Mesenchymal stem cell (in vitro differentiated cells and primary cell): ENCODE measurements at places on chromosomes 3 and 15.
A peak's percentile ranks its signal among the peaks of the same experiment; 100 is the strongest.

GRCh38 chr3:149623824-149624223 is 34.0 kb downstream of the WWTR1 start:
- no peak for DNase-seq

DNA sequence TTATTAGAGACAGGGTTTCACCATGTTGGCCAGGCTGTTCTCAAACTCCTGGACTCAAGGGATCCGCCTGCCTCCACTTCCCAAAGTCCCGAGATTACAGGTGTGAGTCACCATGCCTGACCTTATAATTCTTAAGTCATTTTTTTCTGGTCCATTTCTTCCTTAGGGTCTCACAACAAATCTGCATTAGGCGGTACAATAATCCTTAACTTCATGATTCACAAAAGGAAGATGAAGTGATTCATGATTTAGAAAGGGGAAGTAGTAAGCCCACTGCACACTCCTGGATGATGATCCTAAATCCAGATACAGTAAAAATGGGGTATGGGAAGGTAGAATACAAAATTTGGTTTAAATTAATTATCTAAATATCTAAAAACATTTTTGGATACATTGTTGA is 45.0 kb upstream of the TKT start:
- no peak for DNase-seq

- no peak for DNase-seq
Observed at GRCh38 chr15:68765602-68766368, 54.9 kb downstream of the ANP32A start.

- DNase-seq: no peak
Observed at GRCh38 chr15:61393949-61394348, 164.8 kb upstream of the RORA start.

- no peak for DNase-seq
Observed at GRCh38 chr15:50911621-50912020, 3.1 kb downstream of the AP4E1 start.

- DNase-seq: no peak
Observed at GRCh38 chr3:174158674-174159073, 700.5 kb upstream of the NAALADL2 start.

GRCh38 chr3:125054062-125054448 is 1.7 kb downstream of the HEG1 start:
- DNase-seq: peak; percentile 36

- no peak for DNase-seq
Observed at GRCh38 chr3:127461286-127461910, 129.1 kb downstream of the TPRA1 start.

- peak; percentile 73 for DNase-seq
Observed at GRCh38 chr3:114122027-114122709, 56.7 kb downstream of the DRD3 start.

GRCh38 chr3:86547692-86548091 is 443.3 kb downstream of the VGLL3 start:
- no peak for DNase-seq

DNA sequence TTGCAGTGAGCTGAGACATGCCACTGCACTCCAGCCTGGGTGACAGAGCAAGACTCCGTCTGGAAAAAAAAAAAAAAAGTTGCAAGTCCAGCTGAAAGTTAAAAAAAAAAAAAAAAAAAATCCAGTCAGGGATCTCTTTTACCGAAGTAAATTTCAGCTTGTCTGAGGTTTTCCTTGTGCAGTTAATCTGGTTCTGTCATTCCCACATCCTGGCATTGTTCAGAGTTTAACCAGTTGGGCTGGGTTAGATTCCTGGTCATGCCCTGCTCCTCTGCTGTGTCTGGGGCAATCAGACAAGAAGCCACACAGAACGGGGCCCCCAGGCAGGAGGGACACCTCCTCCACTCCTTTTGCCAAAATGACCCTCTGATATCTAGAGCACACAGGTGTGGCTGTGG is 84.1 kb upstream of the KLHL25 start:
- DNase-seq: no peak

- DNase-seq: no peak
Observed at GRCh38 chr15:43492266-43492665, 690 bp downstream of the TP53BP1 start.

DNA sequence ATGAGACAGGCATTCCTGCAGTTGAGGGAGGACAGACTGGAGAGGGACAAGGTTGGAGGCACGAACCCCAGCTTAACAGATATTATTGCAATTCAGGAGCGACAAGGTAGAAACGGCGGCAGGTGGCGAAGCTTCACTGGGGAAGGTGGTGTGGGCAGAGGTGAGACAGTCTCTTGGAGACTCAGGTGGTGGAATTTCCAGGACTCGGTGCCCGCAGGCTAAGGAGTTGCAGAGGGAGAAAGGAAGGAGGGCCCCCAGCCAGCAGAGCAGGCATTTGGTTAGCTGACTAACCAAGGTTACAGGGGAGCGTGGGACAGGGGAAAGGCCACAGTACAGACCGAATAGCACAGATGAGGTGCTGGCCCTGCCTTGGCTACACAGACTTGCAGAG is 3.0 kb downstream of the FAM174B start:
- no peak for DNase-seq

GRCh38 chr3:117921411-117921810 is 1113.2 kb downstream of the IGSF11 start:
- DNase-seq: no peak

- DNase-seq: no peak
Observed at GRCh38 chr3:172231318-172231901, 192.0 kb downstream of the FNDC3B start.

DNA sequence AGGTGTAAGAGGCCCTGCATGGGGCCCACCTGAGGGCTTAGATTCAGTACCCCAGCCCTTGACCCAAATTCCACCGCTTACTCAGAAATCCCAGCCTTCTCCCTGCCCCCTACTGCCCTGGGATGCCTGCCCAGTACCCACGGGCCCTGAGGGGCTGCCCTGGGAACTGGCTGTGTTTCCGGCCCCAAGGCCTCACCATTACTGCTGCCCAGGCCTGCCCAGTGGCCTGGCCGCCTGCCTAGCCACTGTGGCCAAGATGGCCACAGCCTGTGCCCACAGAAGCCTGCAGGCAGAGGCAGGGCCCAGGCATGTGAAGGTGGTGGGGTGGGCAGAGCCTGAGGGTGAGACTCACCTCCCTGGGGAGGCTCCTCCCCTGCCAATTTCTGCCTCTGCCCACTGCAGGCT is 6.1 kb upstream of the PRKCD start:
- DNase-seq: no peak

- peak; percentile 83 for DNase-seq
Observed at GRCh38 chr3:44915702-44916438, 41.5 kb downstream of the TGM4 start.

GRCh38 chr15:85616549-85617110 is 178.1 kb downstream of the KLHL25 start:
- DNase-seq: no peak

- no peak for DNase-seq
Observed at GRCh38 chr15:68930268-68931022, at the start of gene SPESP1. Gene SPESP1 (plus strand): TSS chr15:68930525. CDS start chr15:68930654, 129 bp downstream.

DNA sequence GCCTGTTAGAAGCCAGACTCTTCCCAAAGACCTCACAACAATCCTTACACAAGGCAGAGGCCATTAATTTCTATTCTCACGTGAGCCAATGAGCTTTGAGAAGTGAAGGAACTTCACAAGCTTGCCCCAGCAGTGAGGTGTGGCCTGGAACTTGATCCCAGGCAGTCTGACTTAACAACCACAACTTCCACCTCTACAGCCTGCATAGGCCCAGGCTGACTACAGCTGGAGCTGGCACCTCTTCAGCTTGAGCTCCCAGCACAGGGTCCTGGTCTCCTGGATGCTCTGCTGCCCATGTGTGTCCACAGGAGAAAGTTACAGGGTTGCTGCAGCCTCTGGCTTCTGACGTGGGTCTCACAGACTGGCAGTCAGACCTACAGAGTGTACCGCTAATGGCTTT is 111.0 kb downstream of the ERC2 start:
- DNase-seq: peak; percentile 15

DNA sequence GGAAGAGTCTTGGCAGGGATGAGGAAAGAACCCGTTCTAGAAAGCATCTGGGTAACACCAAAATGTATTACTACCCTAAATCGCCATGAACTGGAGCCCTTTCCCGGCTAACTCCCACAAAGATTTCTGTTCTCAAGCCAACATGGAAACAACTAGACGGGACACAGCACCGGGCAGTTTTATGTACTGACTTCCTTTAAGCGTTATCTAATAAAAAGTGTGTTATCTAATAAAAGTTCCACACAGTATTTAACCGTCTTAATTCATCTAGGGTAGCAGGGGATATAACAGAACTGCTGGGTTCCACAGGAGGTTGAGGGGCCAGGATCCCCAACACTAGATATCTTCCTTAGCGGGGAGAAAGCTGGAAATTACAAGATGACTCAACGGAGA is 347 bp upstream of the C3orf62 start:
- DNase-seq: no peak

- DNase-seq: peak; percentile 41
Observed at GRCh38 chr3:44883999-44884431, 9.6 kb downstream of the TGM4 start.

GRCh38 chr3:124032311-124032880 is 40.5 kb upstream of the ROPN1 start:
- peak; percentile 3 for DNase-seq

DNA sequence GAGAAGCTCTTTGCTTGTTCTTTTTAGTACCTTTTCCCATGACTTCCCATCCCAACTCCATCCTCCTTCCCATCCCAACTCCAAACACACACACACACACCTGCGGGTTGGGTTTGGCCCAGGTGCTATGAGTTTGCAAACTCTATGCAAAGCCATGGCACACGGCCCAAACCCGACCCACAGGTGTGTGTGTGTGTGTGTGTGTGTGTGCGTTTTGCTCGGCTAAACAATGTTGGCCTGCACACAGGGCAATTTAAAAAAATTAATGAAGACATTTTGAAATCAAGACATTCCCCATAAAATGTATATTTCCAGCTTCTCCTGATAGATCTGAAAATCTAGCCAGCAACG is 103.7 kb upstream of the TLE3 start:
- no peak for DNase-seq

DNA sequence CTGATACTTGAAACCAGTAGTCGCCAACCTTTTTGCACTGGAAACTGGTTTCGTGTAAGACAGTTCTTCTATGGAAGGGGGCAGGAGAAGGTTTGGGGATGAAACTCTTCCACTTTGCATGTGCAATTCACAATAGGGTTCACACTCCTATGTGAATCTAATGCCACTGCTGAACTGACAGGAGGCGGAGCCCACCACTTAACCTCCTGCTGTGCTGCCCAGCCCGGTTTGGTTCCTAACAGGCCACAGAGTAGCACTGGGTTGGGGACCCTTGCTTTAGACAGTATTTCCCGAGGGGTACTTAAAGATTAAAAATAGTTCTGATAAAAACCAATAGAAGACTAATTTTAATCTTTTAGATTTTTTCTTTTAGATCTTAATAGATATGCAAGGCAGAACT is 11.1 kb downstream of the TFG start:
- DNase-seq: no peak

GRCh38 chr3:72901840-72902239 is 14.0 kb downstream of the GXYLT2 start:
- DNase-seq: no peak

GRCh38 chr3:105322570-105323273 is 44.0 kb upstream of the ALCAM start:
- no peak for DNase-seq

DNA sequence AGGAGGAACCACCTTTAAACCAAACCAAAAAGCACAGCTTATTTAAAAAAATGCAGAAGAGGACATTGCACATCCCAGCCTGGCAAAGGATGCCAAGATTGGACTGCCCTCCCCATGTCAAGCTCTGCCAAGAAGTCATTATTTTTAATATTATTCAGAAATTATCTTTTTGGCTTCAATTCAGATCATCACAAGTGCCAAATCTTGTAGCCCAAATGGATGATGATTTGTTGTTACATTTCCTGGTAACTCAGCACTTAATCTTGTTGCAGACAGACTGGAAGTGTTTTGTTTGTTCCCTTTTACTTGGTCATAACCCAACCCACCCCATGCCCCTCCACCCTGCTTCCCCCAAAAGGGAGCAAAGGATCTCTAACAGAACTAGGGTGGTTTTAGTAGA is 28.1 kb upstream of the LXN start:
- DNase-seq: no peak

GRCh38 chr3:54830658-54831057 is 97.2 kb downstream of the LRTM1 start:
- DNase-seq: peak; percentile 25

GRCh38 chr15:58628206-58628947 is 121.1 kb downstream of the ADAM10 start:
- peak; percentile 48 for DNase-seq

DNA sequence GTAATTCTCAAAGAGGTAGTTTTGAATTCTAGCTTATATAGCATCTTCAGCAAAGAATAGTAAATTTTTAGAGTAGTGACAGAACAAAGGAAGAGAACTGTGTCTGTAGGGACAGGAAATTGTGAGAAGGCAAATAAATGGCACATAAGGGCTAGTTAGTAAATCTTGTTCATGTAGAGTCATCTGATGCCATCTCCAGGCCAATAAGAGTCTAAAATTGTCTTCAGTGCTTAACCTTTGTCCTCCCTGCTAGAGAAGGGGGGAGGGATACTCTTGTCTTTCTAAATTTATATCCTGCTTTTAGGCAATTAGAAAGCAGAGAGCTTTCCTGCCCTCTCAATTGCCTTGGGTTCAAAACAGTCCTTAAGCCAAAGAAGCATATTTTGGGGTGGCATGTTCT is 87.0 kb upstream of the DNAJC19 start:
- no peak for DNase-seq

DNA sequence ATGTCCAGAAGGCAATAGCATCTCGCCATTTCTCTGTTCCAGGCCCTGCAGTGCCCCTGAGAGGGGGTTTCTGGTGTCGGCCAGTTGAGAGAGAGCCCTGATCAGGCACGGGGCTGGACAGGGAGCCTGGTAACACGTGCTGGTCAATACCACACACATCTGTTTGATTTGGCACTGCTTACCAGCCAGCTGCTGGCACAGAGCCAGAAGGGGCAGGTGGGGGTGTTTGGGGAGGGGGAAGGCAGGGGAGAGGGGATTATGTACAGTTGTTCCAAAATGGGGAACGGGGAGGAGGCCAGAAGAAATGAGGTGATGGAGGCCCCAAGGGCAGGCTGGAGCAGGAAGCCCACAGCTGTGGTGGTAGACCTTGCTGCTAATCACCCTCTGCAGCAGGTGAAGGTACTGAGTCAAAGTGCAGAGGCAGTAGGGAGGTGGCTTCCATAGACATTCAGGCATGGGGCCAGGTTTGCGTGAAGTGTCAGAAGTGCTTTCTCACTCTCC is 153.5 kb upstream of the LPP start:
- DNase-seq: no peak

DNA sequence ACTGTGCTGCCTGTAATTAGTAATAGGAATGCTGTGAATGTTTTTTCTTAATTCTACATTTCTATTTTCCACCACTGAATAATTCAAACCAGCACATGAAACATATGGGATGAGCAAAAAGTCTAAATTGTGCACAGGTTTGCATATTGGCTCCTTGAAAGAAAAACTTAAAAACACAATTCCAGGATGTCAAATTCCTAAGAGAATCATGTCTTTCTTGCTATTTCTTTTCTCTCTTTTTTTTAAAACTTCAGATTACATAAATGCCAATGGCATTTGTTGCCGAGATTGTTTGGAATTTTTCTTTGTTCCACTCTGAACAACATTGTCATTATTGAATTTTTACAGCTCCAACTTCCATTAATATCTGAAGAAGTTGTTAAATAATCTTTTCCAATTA is 60.8 kb downstream of the VGLL3 start:
- DNase-seq: no peak

- no peak for DNase-seq
Observed at GRCh38 chr3:169186596-169186995, 476.9 kb downstream of the MECOM start.

GRCh38 chr3:172824229-172824628 is 73.7 kb downstream of the ECT2 start:
- no peak for DNase-seq
